ENCODE measurements at places on chromosomes 3 and 15.

- DNase-seq = no peak
Measured at GRCh38 chr15:42002333-42002732, 18.5 kb downstream of the PLA2G4E start.

DNA sequence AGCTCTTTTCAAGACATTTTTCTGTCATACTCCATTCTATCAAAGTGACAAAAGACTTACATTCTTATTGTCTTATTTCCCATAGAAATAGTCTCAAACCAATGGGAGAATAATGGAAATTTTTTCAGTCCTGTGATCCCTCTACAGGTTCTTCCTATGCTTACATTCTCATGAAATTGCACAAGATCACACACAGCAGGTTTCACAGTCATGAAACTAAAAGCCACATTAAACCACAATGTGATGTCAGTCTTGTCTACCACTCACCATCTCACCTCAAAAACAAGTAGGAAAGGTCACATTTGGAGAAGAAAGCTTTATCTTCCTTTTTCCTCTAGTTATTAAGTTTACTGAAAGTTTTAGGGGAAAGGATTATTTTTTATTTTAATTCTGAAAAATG, 161.0 kb upstream of the RORA start:
- no peak for DNase-seq

DNA sequence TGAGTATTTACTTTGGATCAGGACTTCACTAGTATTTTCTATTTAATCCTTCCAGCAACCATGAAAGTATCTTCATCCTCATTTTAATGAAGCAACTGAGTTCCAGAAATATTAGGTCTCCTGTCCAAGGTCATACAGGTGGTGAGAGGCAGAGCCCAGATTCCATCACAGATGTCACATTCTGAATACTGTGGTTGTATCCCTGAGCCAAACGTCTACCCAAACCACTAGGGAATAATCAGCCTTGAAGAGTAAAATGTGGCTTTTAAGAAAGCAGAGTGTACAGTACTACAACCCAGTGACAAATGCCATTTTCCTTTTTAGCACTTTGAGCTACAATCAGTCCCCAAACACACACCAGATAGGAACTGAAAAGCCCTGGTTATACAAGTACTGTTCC, 93.3 kb upstream of the TRIM42 start:
- no peak for DNase-seq

GRCh38 chr15:23565395-23566070, at the start of gene MKRN3:
Gene MKRN3 (plus strand): TSS chr15:23565674. CDS start chr15:23565783, 109 bp downstream.
- peak; percentile 21 for DNase-seq

DNA sequence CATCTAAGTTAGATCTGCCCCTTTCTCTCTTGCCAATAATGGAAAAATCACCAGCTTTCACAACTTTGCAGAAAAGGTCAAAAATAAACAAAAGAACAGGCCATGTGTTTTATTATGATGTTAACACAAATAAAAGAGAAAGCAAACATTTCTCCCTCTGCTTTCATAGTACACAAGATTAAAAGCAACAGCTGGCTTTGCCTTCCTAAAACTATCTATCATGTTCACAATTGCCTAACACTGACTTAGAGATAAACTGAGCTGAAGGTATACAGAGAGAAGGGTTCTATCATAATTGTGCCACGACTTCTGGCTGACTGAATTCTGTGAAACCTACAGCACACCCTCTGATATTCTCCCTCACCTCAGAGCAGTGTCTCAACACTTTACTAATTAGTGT, 29.4 kb downstream of the AADAC start:
- no peak for DNase-seq

- DNase-seq = no peak
Measured at GRCh38 chr3:100245927-100246326, 14.9 kb upstream of the TBC1D23 start.

DNA sequence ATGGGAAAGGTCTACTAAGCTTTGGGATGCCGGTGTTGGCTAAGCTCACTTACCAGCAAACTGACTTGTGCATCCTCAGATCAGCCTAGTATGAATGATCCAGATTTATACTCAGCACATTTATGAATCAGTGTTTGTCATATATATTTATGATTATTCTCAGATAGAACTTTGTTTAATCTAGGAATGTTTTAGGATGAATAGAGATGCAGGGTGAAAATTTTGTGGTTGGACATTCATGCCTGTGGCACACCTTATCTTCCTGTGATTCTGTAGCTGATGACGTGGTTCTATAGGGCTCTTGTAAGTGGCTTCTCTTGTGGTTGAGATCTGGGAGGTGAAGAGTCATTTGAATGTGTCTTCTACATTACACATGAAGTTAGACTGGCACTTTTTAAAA, 11.4 kb downstream of the CDIN1 start:
- no peak for DNase-seq

DNA sequence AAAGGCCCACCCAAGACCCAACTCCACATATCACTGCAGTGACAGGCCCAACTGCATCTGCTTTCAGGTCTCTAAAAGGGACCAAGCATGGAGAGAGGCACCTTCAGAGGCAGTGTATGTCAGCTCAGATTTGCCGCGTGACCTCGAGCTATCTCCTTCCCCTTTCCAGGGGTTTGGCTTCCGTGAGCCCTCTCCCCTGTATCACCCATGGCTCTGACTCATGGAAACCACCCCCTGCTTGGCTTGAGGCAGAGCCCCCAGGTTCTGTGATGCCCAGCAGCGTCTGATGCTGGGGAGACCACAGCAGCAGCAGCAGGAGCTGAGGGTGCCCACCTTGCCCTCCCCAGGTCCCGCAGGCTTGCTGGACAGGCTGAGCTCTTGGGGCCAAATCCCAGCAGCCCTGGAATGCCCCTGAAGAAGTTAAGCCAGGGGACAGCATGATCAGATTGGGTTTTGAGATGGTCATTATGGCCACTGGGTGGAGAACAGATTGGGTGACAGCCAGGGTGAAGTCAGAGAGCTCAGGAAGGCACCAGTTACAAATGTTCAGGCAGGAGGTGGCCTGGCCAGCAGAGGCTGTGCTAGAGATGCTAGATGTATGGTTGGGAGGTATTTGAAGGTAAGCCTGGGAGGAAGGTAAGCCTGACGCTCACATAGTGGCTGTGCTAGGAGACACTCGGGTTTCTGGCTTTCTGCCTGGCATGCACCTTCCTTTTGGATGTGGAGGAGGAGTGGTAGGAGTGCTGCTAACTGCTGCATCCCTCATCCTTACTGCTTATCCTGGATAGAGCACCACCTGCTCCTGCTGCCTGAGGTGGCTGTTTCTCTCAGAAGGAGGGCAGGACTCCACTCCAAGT, 42.9 kb downstream of the FGD5 start:
- DNase-seq = no peak

DNA sequence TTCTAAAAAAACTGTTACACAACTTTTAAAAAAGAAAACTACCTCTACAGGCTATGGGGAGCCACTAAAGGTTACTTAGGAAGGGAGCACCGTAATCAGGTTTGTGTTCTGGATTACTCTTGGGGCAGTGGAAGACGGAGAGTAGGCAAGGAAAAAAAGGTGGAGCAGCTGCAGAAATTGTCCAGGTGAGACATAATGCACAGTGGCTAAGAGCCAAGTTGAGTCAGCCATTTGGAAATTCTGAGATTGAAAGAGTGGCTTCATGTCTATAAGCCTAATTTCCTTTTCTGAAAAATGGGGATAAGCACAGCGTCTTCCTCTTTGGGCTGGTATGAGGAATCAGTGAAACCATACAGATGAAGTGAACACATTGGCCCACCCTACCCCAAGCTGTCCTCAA, 195.2 kb downstream of the CADPS start:
- no peak for DNase-seq

- DNase-seq = peak; percentile 85
Measured at GRCh38 chr3:196711838-196712513, at the start of the genes CEP19 and PIGX. Gene CEP19 (minus strand): TSS chr3:196712250. CDS start chr3:196708657, 3,593 bp downstream. Gene PIGX (plus strand): TSS chr3:196712377.

Measured in stimulated activated CD4-positive, alpha-beta T cell treated with anti-CD3 and anti-CD28 coated beads, Interleukin-12 subunit alpha, Interleukin-12 subunit beta, amount 100 ng/mL, for 4 hours (primary cell).